A549 treated with CORT108297 at 1 μM for 4 hours (cell line): ENCODE measurements at places on chromosomes 2 and 18. TPM values are rescaled to one million over a fixed set of nuclear protein-coding genes. Genes with fewer than 3 reads are reported as not detected.

The MOGAT1 gene
- not detected in 5 replicates for total RNA-seq

The ANKRD30BL gene
- not detected in 5 replicates for total RNA-seq

The LRATD1 gene
- 0.02 to 0.09 TPM (median 0.05 TPM) in 5 replicates for total RNA-seq

The CD8A gene
- 0.28 to 0.42 TPM (median 0.32 TPM) in 5 replicates for total RNA-seq

The RELCH gene
- 11.7 to 14.4 TPM (median 12.1 TPM) in 5 replicates for total RNA-seq

The SLC30A3 gene
- 2.4 to 4.1 TPM (median 3.9 TPM) in 5 replicates for total RNA-seq

The GLI2 gene
- total RNA-seq = 17.1 to 28.0 TPM (median 24.1 TPM) in 5 replicates

The LGALSL gene
- 7.7 to 10.8 TPM (median 8.7 TPM) in 5 replicates for total RNA-seq

The MAP3K2 gene
- total RNA-seq = 12.4 to 24.4 TPM (median 18.4 TPM) in 5 replicates

The PDE11A gene
- total RNA-seq = 0.21 to 0.71 TPM (median 0.50 TPM) in 5 replicates

The EFR3B gene
- total RNA-seq = 12.8 to 15.3 TPM (median 13.5 TPM) in 5 replicates

The HOXD13 gene
- total RNA-seq = 0.16 to 0.27 TPM (median 0.23 TPM) in 5 replicates

The FHOD3 gene
- 1.9 to 2.8 TPM (median 2.6 TPM) in 5 replicates for total RNA-seq

The MRO gene
- 0.05 to 0.10 TPM (median 0.08 TPM) in 5 replicates for total RNA-seq

The FBXO48 gene
- total RNA-seq = 0.49 to 0.65 TPM (median 0.53 TPM) in 5 replicates

The OSBPL6 gene
- total RNA-seq = 4.9 to 7.9 TPM (median 7.7 TPM) in 5 replicates

The GPC1 gene
- total RNA-seq = 152 to 240 TPM (median 223 TPM) in 5 replicates

The DYNAP gene
- total RNA-seq = not detected in 5 replicates

The ST6GAL2 gene
- 14.9 to 29.3 TPM (median 21.2 TPM) in 5 replicates for total RNA-seq

The SPP2 gene
- not detected in 5 replicates for total RNA-seq

The UGT1A5 gene
- total RNA-seq = not detected in 5 replicates

The CHN1 gene
- 16.3 to 21.7 TPM (median 19.4 TPM) in 5 replicates for total RNA-seq

The UGT1A4 gene
- 0.06 to 0.08 TPM (median 0.07 TPM) in 3 of 5 replicates, not detected in the others for total RNA-seq

The ANKRD53 gene
- 0.05 to 0.11 TPM in 2 of 5 replicates, not detected in the others for total RNA-seq

The SS18 gene
- total RNA-seq = 45.8 to 57.8 TPM (median 52.3 TPM) in 5 replicates

The HOXD10 gene
- 5.3 to 7.2 TPM (median 6.8 TPM) in 5 replicates for total RNA-seq

The PARD3B gene
- total RNA-seq = 0.77 to 1.1 TPM (median 0.93 TPM) in 5 replicates

The EVA1A gene
- total RNA-seq = 10.7 to 13.6 TPM (median 11.5 TPM) in 5 replicates

The DNAJC5G gene
- total RNA-seq = not detected in 5 replicates

The EPB41L3 gene
- total RNA-seq = 0.21 to 0.74 TPM (median 0.23 TPM) in 5 replicates

The SERPINB12 gene
- total RNA-seq = not detected in 5 replicates

The POMC gene
- not detected in 5 replicates for total RNA-seq

The CEP76 gene
- total RNA-seq = 7.0 to 8.2 TPM (median 7.4 TPM) in 5 replicates
